ENCODE measurements at places on chromosomes 1 and 21.

DNA sequence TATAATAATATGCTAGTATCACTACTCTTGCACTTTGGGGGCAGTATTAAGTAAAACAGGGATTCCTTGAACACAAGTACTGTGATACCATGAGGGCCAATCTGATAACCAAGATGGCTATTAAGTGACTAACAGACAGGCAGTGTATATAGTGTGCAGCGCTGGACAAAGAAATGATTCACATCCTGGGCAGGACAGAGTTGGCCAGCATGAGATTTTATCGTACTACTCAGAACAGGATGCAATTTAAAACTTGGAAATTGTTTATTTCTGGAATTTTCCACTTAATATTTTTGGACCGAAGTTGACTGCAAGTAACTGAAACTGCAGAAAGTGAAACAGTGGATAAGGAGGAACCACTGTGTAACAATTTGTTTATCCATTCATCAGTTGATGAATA lies 74.6 kb downstream of the DNTTIP2 start:
- no peak for DNase-seq

DNA sequence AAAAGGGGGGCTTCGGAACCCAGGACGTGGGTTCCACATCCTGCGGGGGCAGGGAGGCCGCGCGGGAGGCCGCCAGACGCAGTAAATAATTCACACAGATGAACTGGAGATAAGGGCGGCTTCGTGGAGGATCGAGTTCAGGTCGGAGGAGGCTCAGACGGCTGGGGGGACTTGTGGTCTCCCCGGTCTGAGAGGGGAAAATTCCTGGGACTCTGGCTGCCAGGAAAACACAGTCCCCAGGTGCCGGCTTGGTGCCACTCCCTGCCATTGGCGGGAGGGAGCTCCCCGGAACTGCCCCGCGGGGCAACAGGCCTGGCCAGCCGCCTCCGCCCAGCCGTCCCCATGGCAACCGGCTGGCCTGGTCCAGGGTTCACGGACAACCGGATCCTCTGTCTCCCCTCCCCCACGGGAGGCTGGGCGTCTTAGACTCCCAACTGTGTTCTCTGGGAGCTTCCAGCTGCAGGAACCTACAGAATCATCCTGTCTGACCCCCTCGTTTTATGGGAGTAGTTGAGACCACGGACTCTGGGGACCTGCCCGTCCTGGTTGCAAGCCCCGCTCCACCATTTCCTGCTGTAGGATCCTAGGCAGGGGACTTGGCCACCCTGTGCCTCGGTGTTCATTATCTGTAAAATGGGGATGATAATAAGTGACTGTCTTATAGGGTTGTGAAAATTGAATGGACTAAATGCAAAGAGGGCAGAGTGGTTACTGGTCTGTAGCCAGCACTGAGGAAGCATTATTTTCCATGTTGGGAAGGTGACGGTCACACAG lies 9.6 kb downstream of the CAMK2N1 start:
- DNase-seq: no peak

- DNase-seq: no peak
These were observed 10.2 kb downstream of the FLG2 start for GRCh38 chr1:152349611-152350010.

DNA sequence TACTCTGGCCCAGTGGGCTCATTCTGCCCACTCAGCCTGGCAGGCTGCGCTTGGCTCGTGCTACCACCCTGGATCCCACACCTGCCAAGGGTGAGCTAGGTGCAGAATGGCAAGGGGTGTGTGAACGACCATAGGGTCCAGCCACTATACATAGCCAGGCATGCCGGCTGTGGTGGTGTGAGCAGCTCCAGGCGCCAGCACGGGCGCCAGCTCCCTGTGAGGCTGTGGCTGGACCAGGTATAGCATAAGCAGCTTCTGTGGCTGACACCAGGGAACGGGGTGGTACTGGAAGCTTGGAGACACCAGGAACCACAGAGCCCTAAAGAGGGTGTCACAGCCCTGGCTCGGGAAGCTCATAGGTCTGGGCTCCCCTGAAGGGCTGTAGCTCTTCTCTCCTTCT lies 18.6 kb downstream of the CCDC18 start:
- DNase-seq: no peak

GRCh38 chr1:84166797-84167196 lies 22.7 kb downstream of the PRKACB start:
- no peak for DNase-seq

DNA sequence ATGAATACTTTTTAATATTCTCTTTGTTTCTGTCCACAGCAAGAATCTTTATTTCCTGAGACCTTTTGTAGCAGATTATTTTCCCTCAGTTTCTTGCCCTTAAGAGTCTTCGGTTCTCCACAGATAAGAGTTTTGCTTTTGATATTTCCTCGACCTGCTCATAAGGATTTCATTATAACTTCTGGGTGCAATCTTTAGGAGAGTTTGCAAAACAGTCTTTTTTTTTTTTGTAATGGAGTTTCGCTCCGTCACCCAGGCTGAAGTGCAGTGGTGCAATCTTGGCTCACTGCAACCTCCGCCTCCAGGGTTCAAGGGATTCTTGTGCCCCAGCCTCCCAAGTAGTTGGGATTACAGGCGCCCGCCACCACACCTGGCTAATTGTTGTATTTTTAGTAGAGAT lies 10.1 kb upstream of the UBE4B start:
- no peak for DNase-seq

DNA sequence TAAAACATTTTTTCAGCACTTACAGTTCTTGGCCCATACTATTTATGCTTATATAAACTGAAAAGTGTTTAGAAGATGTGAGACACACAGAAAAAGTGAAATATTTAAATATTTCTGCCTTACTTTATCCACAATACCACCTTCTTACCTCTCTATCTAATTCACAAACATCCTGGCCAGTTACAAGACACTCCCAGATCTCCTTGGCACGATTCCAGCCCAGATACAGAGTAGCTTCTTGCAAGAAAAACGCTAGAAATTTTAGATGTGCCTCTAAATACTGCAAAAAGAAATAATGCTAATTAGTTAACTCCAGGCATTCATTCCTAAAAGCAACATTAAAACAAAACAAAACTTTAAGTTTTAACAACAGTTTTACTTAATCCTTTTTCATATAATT lies 68.4 kb downstream of the USP24 start:
- no peak for DNase-seq

- no peak for DNase-seq
These were observed 62.8 kb downstream of the PIK3CD start for GRCh38 chr1:9714257-9714718.

DNA sequence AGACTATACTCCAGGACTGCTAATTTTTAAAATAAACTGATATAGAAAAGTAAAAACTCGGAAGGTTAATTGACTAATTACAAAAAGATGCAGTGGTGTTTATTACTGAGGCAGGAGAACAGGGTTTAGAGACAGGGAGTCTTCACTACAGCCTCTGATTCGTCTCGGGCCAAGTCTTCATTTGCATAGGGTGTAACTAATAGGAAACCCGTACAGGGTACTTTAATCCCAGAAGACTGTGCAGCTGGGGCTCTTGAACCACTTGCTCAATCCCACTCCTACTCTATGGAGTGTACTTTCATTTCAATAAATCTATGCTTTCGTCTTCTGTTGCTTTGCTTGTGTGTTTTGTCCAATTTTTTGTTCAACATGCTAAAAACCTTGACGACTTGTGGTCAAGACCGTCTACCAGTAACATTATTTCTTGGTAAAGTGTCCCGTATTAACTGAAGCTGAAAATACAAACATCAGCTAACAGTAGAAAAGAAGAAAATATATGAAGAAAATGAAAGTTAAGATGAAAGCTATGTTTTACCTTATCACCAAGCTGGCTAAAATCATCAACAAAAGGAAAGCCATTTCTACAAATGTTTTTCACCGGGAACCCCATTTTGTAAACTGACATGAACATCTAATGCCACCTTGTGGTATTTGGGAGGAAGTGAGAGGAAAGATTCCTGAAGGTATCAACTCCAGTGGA lies 8.0 kb downstream of the SDHB start:
- no peak for DNase-seq

DNA sequence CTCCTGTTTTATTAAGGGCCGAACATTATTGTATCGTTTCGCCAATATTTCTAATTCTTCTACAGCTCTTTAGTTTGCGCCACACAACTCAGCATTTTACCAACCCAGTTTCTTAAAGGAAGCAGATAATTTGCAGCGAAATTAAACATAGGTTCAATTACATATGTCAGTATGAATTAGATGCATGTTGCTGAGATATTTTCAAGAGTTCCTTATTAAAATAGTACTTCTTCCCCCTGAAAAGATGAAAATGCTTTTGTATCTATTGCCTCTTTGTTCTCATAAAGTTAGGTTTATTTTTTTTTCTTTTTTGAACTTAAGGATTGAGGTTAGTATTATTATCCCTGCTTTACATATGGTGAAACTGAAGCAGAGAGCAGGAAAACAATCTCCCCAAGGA lies 183.5 kb upstream of the C1orf105 start:
- DNase-seq: no peak

DNA sequence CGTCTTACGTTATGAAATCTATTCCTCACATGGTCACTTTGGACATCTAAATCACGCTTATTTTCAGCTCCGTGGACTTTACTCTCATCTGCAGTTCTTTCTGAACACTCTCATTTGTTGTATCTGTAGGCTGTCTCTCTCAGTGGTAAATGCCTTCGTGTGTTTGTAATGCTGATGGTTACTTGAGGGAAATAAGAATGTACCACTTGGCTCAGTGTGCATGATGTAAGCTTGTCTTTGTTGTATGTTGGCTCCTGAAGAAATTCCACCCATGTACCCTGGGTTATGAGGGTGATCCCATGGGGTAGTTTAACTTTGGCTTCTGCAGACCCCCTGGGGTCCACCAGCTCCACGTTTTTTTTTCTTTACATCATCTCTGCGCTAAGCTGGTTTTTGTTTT lies 378.4 kb downstream of the SETD4 start:
- no peak for DNase-seq

- DNase-seq: no peak
These were observed 6.5 kb downstream of the EVI5 start for GRCh38 chr1:92778376-92778775.

GRCh38 chr1:47593013-47593568 lies 155.2 kb downstream of the FOXD2 start:
- no peak for DNase-seq

- DNase-seq: no peak
These were observed 12.3 kb upstream of the JAM2 start for GRCh38 chr21:25626757-25627156.

- DNase-seq: no peak
These were observed 2131.7 kb downstream of the MRPL39 start for GRCh38 chr21:23475281-23476219.

DNA sequence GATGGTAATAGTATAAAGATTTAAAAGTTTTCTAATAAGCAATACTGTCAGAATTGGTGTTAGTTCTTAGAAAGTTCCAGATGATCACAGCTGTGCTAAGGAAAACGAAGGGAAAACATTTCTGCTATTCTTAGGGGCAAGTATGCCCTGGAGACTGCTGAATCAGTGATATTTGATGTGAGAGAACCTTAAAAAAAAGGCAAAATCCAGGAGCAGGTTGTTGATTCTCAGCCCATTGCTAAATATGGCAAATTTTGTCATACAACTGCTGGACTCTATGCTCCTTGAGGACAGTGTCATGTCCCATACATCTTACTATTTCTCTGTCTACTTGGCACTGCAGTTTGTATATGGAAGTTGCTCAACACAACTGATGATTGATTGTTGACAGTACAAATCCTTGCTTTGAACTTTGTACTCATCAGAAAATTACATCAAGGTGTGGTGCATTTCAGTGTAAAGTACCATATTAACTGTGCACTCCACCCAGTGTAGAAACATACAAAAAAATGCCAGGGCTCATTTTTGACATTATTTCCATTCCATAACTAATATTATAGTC lies 10.9 kb downstream of the CRCT1 start:
- no peak for DNase-seq

GRCh38 chr1:111850109-111850508 lies 94.4 kb downstream of the DDX20 start:
- DNase-seq: no peak

DNA sequence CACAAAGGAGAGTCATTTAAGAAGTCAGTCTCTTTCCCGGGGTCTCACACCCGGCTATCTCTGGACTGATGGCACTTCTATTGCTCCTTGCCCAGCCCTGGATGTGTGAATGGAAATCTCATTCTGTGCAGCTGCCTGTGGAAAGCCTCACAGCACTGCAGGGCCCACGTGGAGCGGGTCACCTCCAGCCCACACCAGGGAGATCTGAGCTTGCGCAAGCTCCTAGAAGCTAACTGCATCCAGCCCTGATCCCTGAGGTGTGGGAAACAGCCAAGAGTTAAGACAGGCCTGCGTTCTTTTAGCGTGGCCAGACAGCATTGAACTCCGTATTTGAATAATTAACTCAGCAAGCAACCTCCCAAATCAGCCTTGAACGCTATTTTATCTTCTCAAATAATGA lies 150.5 kb downstream of the LRIG2 start:
- no peak for DNase-seq

- no peak for DNase-seq
These were observed 223.2 kb downstream of the SMYD3 start for GRCh38 chr1:246283771-246284410.

DNA sequence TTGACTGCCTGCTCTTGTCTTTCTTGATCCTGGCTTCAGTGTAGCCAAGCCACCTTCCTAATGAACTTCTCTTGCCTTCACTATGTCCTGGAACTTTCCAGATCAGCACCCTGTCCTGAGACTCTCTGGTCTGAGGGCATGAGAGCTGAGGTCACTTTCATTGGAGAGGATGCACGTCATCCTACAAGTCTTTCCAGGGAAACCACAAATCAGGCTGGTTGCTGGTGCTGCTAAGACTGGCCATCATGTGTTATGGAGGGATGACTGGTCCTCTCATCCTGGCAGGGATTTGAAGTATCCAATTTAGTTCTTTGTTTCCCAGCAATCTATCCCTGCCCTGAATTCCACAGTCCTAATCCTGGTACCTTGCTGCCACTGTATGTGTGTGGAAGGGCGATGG lies 228.6 kb downstream of the GPATCH2 start:
- no peak for DNase-seq

GRCh38 chr1:67626861-67627235 lies 58.2 kb upstream of the GADD45A start:
- no peak for DNase-seq

- peak; percentile 62 for DNase-seq
These were observed 4.1 kb upstream of the SH3BGRL3 start for GRCh38 chr1:26275580-26276431.

GRCh38 chr1:110615548-110616130 lies 9.5 kb upstream of the KCNA2 start:
- no peak for DNase-seq

DNA sequence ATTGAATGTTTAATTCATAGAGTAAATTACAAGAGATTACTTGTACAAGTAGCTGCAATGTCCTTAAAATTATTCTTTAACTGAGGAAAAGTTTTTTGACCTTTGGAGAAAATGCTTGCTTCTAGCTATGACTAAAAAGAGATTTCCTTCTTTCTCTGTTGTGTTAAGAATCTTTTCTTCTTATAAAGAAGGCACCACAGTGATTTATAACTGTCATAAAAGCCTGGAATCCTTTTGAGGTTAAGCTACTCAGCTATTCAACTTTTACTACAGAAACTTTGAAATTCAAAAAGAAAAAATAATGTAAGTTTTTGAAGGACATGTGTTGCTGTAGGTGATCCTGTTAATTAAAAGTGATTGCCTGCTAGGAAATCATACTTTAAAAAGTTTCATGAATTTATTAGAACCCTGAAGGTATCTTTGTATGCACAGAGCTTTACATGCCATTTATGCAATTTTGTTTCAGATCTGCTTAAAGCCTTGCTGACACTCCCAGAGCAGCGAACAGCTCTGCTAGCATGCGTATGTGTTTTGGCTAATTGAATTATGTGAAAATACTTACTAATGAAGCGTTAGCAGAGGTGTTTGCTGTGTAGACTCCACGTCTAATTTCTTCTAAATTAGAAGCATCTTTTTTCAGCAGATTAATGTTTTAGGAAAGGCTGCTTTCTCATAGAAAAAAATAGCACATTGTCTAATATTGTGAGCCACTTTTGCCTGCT lies 94.7 kb upstream of the SMYD2 start:
- no peak for DNase-seq
